ENCODE measurements at places on chromosomes 3 and 15.

GRCh38 chr3:140953028-140953960 lies 11.7 kb downstream of the SLC25A36 start:
- DNase-seq: no peak

DNA sequence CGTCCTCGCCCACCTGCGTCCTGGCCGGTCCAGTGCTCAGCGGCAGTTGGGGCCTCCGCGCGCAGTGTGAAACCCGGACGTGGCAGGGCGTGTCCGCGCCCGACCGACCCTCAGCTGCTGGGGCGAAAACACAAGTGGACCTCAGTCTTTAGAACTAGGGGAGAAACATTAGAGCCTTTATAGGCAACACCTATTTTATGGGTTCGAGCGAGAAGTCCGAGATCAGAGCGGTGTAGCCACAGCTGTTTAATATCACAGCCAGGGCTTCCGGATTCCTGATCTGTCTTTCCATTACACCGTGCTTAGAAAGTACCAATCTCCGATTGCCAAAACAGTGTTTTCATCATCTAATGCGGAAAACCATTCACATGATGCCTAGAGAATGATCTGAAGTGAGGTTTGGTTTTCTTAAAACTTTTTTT lies 506 bp downstream of the RAD51 start:
- no peak for DNase-seq

DNA sequence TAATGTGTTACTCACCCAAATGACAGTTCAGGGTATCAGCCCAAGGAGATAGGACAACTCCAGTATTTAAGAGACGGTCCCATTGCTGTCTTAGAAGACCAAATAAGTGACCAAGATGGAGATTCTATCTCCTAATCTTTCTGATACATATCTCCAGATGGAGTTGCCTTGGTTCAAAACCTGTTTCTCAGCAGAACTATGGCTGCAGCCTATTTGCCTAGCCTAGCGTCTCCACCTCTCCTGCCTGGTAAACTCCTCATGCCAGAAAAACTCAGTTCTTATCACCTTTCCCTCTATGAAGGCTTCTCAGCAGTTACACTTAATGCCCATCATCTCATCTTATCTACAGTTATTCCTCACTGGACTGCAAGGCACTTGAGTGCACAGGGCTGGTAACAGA lies 1.2 kb upstream of the CSPG5 start:
- DNase-seq: no peak

GRCh38 chr3:332701-333100 lies 136.1 kb downstream of the CHL1 start:
- DNase-seq: no peak

- no peak for DNase-seq
Observed at GRCh38 chr3:49567406-49567805, 13.1 kb downstream of the BSN start.

DNA sequence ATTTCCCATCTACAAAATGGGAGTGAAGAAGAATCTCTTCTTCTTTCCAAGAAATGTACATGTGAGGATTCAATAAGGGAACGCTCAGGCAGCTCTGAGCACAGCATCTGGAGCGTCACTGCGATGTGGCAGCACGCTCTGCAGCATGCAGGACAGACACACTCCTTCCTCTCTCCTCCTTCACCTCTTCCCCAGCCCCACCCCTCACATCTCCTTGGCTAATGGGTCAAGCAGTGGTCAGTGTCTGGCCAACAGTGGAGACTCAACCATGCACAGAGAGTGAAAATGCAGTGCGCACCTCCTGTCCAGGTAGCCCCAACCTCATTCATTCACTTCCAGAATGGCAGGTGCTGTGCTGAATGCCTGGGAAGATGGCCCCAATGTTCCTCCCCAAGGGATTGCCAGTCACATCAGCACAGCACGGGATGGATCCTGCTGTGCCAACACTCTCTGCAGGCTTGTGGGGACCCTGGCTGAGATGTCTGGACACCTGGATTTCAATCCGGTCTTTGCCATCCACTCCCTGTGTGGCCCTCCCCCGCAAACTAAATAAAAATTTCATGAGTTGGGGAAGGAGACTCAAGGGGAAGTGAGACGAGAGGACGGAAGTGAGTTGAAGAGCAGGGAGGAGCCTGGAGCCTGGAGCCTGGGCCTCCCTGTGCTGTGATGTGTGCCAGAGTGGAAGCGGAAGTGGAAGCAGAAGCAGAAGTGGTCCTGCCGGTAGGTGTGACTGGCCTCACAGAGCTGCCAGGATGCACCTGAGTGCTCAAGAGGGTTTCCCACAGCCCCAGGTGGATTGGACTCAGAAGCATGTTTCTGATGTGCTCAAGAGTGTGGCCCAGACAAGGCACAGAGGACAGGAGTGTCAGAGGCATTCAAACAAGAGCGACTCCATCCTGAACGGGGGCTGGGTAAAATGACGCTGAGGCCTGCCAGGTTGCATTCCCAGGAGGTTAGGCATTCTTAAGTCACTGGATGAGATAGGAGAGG lies 163.9 kb downstream of the SMAD6 start:
- DNase-seq: no peak

DNA sequence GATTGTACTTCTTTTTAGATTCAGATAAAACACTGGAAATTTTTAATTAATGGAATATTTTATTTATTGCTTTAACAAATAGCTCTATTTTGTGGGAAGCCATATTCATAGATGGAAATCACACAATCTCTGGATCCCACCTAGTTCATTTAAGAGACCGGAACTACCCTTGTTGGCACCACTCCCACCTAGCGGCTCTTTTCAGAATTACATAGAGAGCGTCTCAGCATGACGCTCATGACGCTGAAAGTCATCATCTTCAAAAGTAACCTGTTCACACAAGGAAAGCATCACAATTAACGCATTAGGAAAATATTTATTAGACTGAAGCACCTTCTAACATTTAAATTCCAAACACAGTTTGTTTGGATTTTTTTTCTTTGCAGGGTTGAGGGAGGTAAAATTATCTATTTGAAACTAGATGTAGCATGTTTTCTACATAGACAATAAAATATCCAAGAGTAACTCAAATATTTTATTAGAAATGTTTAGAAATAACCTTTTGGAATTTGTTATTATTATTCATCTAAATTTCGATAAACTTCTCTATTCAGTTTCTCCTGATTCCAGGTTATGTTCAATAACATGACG lies 214.9 kb upstream of the ARRDC4 start:
- no peak for DNase-seq
